Activated CD4-positive, alpha-beta T cell treated with anti-CD3 and anti-CD28 coated beads, Interleukin-2, amount 50 U/mL, for 24 hours (primary cell): ENCODE measurements at places on chromosomes 3 and 15.

- no peak for DNase-seq
Observed at GRCh38 chr3:142225885-142226215, 465 bp upstream of the GK5 start.

DNA sequence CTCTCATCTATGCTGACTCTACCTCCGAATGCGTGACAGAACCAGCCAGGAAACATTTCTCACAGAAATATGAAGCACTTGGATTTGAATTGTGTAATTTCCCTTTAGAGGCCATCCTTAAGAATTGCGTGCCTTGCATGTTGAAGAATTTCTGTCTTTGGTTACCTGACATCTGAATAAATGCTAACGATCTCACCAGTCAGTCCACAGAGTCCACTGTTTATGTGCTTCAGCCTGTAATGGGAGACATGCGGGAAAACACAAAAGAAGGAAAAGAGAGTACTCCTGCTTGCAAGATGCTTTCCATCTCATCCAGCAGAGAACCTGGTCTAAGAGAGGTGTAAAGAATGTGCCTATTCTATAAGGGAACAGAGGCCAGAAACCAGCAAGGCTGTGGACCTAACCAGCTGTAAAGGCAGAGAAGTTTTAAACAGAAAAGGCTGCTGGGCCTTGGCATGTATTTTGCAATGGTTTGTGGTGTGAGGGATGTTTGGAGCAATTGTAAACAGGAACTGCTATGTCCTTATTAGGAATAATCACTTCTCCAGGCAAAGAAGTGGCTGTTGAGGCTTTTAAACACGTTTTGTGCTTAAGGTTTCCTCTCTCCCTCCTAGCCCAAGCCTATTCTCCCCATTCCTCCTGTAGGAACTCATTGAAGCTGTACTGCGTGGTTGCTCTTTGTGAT, 36.4 kb upstream of the BOC start:
- DNase-seq: no peak

DNA sequence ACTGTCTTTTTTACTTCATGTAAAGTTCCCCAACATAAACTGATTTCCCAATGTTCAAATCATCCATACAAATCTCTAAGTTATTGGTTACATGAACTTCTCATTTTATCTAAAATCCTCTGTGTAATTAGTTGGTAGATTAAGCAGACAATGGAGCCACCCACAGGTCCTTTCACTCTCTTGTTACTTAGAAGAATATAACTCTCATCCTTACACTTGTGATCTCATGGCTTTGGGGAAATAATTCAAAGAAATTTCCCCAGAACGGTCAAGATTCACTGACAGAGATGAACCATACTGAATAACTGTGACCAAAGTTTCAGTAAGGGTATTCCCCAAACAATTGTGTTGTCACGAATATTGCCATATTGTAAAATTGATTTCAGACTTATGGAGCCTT, 1102.6 kb upstream of the EPHA6 start:
- DNase-seq: no peak

DNA sequence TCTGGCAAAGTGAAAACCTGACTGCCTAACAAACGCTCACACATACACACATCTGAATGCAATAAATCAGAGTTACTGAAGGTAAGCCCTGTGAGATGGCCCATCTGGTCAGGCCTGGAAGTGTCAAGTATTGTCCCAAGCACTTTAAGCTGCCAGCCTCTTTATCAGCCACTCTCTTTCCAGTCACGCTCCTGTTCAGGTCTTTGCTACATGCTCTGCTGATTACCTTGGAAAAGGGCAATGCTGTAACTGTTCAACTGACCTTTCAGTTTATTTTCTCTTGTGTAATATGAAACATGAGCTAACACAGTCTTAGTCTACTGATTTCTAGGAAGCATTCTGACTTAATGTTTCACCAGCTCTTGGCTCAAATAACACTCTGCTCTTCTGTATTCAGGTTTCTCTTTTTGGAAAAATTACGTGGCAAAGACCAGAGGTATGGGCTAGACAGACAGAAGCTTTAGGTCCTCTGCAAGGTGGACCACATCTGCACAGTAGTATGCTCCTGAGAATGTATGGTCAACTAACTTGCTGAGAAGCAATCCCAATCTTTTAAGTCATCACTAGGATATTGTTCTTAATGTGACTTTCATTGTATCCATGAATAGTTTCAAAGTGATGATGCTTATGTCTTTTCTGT, 44.5 kb downstream of the GBE1 start:
- DNase-seq: no peak

DNA sequence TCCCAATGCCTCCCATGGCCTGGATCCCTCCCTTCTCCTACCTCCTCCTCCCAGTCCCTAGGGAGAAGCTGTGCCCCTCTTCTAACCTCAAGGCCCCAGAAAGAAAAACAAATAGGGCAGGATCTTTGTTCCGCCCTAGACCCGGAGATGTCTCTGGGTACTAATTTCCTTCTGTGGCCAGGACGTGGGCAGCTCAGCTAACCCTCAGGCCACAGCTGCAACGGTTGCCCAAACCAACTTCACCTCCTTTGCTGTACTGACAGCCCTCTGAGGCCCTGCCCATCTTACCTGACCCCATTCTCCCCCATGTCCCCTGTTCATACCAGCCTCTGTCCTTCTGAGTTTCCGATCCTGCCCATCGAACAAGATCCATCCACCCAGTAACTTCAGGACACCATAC, 70.7 kb downstream of the SRGAP3 start:
- no peak for DNase-seq

DNA sequence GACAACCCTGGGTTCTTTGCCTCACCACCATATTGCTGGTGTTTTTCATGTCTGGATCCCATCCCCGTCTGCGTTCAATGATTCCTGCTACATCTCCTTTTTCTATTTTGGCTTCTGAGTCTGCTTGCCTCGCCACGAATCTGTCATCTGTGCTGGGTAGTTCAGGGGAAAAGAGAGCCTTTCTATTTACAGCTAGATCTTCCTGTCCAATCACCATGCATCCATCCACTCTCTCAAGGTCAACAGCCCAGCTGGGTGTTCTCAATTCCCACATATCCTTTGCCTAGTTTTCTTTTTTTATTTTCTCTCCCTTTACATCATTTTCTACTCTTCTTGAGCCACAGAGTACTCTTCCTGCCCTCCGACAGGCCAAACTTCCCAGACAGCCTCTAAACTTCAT, 104.8 kb upstream of the RAD18 start:
- DNase-seq: no peak

GRCh38 chr3:77096966-77097890, 57.3 kb downstream of the ROBO2 start:
- DNase-seq: no peak

DNA sequence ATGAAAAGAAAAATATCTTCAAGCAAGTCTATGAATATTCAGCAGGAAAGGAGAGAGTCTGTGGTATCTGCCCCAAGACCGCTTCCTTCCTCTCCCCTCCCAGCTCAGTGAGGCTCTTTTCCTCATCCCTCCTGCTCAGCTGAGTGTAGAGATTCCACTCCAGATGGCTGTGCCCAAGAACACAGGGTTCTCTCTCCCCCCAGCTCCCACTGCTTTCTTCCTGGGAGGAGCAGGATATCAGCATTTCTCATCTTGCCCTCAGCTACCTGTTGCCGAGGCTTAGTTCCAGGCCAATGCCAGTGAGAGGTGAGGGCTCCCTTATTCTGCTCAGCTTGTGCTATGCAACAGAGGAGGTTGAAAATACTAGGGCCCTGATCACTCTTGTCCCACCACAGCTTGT, 211.9 kb downstream of the SV2B start:
- DNase-seq: no peak

DNA sequence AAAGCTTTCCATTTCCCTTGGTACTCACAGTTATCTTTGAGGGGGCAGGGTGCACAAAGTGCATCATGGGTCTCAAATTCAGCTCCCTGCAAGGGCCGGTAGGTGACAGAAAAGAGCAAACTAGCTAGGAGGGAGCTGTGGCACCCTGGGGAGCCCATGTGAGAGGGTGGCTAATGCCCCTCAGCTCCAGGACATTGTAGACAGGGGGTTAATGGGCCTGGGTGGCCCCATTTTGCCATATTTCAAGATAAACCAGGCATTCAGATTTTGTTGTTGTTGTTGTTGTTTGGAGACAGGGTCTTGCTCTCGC, 3.7 kb upstream of the SLC6A6 start:
- DNase-seq: no peak

- no peak for DNase-seq
Observed at GRCh38 chr3:129555153-129555550, 12.2 kb downstream of the H1-8 start.

GRCh38 chr3:153591561-153592245, 429.7 kb downstream of the RAP2B start:
- no peak for DNase-seq

DNA sequence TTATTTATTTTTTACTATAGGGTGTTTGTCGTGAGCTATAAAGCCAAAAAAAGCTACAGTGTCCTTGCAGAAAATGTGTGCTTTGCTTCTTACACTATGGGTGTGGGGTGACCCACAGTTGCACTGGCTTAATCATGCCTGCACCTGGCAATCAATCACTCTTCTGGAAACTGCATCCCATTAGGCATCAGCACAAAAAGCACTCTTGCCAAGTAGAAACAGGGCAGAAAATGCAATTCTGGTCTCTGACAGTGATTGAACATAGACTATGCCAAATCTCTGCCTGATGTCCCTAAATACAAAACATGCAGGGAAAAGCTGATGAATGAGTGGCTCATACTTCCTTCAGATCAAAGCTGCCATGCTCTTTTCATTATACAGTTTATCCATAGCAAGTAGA, 30.4 kb upstream of the PLAAT1 start:
- DNase-seq: no peak

- no peak for DNase-seq
Observed at GRCh38 chr3:52198643-52199608, 966 bp downstream of the ALAS1 start.

GRCh38 chr3:14110699-14111098, 14.0 kb downstream of the CHCHD4 start:
- no peak for DNase-seq

- DNase-seq: no peak
Observed at GRCh38 chr3:55963601-55964000, 476.5 kb upstream of the WNT5A start.

- DNase-seq: no peak
Observed at GRCh38 chr15:83837945-83838571, 184.1 kb downstream of the ADAMTSL3 start.

DNA sequence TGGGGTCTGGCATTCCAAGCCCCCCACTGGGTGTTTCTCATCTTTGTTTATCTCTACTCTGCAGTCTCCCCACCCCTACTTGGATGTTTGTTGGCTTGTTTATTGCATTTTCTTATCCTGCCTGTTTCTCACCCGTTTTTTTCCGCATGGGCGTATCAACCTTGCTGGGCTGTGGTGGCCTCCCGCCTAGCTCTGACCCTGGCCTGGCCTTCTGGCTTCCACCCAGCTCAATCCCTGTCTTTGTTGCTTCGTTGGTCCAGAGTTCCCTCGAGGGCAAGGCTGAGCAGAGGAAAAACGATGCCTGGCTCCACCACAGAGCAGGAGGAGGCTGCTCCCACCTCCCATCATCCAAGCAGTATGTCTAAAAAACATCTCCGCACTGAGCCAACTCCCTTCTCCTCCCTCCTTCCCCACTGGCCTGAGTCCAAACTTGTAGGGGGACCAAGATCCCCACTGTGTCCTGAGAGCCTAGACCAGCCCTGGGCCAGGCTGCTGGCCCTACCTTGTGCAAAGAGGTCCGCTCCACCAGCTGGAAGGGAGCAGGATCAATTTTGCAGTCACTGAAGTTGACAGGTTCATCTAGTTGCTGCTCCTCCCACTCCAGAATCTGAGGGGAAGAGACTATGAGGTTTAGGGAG, 9.8 kb downstream of the CLCN2 start:
- no peak for DNase-seq

DNA sequence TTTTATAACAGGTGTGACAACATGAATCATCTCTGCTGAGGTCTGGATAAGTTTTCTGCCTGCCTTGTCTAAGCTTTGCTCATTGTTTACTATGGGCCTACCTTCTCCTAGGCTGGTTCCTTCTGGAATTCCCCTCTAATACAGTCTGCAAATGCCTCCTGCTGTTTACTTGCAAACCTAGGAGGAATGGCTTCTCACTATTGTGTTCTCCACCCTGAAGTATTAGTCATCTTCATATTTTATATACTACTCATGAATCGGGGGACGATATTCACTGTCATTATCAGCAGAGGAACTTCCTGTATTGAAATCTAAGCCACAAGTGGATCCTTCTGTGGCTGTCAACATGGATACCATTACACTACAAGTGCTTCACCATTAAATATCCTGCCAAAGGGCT, 154.8 kb downstream of the PLCL2 start:
- DNase-seq: no peak

DNA sequence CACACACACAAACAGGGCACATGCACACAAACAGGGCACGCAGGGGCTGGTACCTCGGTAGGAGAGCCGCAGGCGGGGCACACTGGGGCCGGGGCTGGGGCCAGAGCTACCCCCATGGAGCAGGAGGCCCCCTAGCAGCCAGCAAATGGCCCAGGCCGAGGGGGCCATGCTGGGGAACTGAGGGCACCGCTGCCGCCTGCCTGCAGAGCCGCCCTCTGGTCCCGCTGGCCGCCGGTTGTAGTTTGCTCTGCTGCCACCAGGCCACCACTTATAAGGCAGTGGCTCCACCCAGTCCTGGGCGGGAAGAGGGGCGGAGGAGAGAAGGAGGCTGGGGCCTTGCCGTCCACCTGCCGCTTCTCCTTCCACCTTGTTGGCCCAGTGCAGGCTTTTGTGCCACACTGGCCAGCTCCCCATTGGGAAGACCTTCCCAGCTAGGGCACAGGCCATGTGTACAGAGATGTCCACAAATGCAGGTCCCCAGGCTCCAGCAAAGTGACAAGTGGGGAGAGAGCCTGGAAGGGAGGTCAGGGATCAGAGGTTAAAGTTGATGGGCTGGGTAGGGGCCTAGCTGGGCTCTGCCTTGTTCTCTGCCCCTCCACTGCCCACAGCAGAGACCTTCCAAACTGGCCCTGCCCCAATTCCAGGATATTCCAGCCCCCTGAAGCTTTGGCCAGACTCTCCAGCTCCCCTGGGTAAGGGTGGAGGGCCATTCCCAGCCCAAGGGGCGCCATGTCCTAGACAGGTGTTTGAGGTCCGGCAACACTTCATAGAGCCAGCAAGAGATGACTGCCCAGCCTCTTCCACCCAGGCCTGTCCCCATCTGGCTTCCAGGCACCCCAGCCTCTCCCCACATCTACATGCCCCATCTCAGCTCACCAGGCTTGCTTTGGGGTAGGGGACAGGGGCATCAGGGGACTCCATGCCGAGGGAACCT, at the start of gene SEMA3G:
TSS of gene SEMA3G (minus strand) at position 244 of the 934 bp plus-strand sequence. CDS start at position 168, 76 bp downstream.
- peak; percentile 64 for DNase-seq

- DNase-seq: no peak
Observed at GRCh38 chr15:32833379-32833821, 115.6 kb downstream of the GREM1 start.

GRCh38 chr3:27824312-27825200, 102.4 kb upstream of the EOMES start:
- no peak for DNase-seq

GRCh38 chr3:179957264-179957845, 79.4 kb downstream of the PEX5L start:
- DNase-seq: no peak
